Mesenteric fat pad (tissue), 1 donor: ENCODE measurements at places on chromosomes 1 and 21. TPM values are rescaled to one million over a fixed set of nuclear protein-coding genes. Genes with fewer than 3 reads are reported as not detected.

GRCh38 chr21:42596657-42597056 is 56.8 kb upstream of the PDE9A start:
- peak; percentile 55 for DNase-seq

BGLAP gene
- total RNA-seq = not detected

RCAN1 gene
- 57.5 TPM for total RNA-seq

PLPP3 gene
- 112 TPM for total RNA-seq

LRRIQ3 gene
- 0.71 TPM for total RNA-seq

NRDC gene
- total RNA-seq = 129 TPM

FCMR gene
- total RNA-seq = 5.8 TPM

CLEC20A gene
- total RNA-seq = not detected

OR2W3 gene
- not detected for total RNA-seq
